Inflammatory macrophage treated with lipopolysaccharide for 1 hour (primary cell): ENCODE measurements at places on chromosomes 6 and 20.

DNA sequence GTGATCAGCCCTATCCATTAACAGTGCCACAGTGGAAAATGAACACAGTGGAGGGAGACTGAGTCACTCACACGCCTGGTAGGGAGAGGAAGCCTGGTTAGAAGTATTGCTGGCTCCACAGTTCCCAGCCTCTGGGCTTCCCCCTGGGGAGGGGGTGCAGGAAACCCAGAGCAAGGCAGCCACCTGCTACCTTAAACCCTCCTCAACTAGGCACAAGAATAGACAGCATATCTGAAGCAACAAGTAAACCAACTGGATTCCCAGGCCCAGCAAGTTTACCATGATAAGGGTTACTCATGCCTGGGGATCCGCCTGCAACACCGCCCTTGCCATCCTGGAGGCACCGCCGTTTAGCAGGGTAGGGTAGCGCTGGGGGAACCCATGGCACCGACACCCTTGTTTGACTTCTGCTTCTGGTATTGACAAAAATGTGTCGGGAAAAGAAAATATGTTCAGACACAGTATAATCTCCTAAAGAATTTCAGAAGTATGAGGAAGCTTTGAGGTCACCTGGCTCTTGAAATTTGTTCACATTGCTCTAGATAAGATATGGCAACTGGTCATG, 38.3 kb downstream of the SLC22A23 start:
- DNase-seq, result no peak

DNA sequence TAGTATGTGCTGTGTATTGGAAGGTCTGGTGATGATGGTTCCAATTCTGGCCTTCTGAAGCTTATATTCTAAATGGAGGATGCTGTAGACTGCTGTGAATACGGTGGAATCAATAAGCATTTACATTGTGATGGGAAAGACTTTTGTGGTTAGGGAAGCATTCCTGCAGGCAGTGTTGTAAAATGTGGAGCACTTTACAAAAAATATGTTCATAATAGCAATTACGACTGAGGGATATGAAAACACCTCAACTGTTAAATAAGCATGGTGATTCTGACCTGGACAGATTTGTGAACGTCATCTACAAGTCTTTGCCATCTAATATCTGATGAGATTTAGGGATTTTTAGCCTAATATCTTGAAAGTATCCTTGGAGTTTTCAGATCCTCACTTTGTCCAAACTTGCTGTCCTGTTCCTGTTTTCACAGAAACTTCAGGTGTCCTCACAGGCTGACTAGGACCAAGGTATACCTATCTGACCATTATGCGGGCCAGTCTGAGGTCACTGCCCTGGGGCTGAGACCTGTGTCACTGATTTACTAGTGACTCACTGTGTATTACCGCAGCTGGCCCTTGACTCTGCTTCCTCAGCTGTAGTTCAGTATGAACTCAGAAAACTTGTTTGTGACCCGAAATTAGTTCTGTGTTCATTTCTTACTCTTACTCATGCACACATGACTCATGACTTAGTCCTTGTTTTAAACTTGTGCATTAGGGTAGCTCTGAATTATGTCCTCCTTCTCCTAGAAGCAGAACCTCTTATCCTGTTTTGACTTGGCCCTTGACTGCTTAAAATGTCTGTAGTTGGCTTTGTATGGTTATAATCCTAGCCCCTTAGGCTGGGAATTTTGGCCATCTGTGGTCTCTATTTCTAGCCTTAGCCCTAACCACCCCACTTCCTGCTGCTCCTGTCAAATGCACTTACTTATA, 343.0 kb downstream of the CDKAL1 start:
- peak; percentile 94 for DNase-seq

DNA sequence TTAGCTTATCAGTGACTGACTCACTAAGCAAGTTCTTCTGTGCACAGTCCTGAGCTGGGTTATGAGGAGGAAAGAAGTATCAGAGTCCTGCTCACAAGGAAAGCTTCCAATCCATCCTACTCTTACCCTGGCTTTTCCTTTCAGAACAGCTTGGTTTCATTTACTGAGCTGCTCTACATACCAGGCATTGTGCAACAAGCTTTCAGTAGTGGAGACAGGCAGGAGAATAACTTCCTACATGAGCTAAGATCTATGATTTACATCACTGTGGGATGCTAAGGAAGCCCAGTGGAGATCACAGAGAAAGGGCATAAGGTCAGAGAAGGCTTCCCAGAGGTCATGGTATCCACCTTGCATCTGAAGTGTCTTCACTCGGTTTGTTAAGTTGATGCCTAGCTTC, 144.5 kb downstream of the MAP3K7 start:
- peak; percentile 9 for DNase-seq

DNA sequence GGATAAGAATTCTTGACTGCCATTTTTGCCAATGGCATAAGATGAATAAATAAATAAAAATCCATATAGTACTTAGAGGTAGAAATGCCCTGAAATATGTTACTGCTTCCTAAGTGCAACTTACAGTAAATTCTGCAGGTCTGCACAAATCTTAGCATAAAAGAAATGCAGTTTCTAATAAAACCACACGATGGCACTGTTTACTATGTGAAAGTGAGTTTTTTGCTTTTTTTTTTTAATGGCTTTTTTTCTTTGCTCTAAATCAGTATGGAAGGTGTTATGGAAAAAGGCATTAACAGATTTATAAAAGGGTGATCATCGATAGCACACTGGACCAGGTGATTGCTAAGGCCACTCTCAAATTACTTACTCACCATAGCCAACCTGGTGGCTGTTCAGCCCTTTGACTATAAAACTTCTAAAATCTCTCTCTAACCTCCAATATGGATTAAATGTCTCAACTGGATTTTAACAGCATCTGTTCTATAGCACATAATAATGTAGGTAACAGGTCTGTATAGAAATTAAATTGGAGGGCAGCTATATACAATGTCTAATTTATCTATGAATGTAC, 45.8 kb downstream of the AHI1 start:
- peak; percentile 78 for DNase-seq

GRCh38 chr6:24935366-24936152, at the start of gene RIPOR2:
Gene RIPOR2 (minus strand): TSS chr6:24935960. CDS start chr6:24935898, 62 bp downstream.
- DNase-seq, result peak; percentile 82

DNA sequence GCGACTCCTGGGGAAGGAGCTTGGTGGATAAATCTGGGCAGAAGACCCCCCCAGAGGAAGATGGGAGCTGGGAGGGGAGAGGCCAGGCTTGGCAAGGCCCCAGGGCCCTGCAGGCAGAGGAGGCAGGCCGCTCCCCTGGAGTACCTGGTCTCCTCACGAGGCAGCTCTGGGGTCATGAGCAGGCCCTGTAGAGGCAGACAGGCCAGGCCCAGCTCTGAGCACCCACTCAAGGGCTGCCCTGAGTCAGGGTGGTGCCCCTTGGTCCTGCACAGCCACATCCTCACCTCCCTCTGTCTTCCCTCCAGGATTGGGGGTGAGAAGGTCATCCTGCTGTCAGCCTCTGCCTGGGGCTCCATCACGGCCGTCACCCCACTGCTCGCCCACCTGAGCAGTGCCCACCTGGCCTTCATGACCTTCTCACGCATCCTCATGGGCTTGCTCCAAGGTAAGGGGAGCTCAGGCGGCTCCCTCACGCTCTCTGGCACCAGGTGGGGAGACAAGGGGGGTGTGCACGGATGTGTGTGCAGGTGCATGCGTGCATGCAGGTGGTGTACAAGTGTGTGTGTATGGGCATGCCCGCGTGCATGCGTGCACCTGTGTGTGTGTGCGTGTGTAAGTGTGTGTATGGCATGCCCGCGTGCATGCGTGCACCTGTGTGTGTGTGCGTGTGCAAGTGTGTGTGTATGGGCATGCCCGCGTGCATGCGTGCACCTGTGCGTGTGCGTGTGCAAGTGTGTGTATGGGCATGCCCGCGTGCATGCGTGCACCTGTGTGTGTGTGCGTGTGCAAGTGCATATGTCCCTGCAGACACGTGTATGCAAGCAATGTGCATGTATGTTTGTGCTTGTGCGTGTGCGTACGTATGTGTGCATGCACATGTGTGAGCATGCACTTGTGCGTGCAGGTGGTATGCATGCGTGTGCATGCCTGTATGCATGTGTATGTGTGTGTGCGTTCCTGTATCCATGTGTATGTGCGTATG, 4.9 kb downstream of the SLC17A9 start:
- no peak for DNase-seq

GRCh38 chr6:14290772-14291330, 173.3 kb downstream of the CD83 start:
- no peak for DNase-seq

- no peak for DNase-seq
These were observed 3.3 kb downstream of the HSPA12B start for GRCh38 chr20:3735768-3736167.
